ENCODE measurements at places on chromosomes 11 and 22. TPM values are rescaled to one million over a fixed set of nuclear protein-coding genes. Genes with fewer than 3 reads are reported as not detected.
A peak's percentile ranks its signal among the peaks of the same experiment; 100 is the strongest.

Gene SCN2B
- not detected for total RNA-seq

Gene CADM1
- total RNA-seq = 5.6 TPM

Gene CABP4
- 1.4 TPM for total RNA-seq

- DNase-seq = no peak
- no peaks in the 10 kb centered on the region for H3K4me1 ChIP-seq
- H3K27ac ChIP-seq = no peak overlapping the region
- H3K4me3 ChIP-seq = no peak overlapping the region
- H3K36me3 ChIP-seq = peaks cover 12% of the 10 kb centered on the region
- no peaks in the 10 kb centered on the region for H3K27me3 ChIP-seq
Observed at GRCh38 chr22:23306926-23307325, 126.6 kb downstream of the BCR start.

Gene CD6
- 414 TPM for total RNA-seq

Gene MMP10
- not detected for total RNA-seq

- H3K27me3 ChIP-seq = no peaks in the 10 kb centered on the region
- H3K36me3 ChIP-seq = no peaks in the 10 kb centered on the region
- DNase-seq = no peak
- H3K27ac ChIP-seq = no peak overlapping the region
- H3K4me3 ChIP-seq = no peak overlapping the region
Observed at GRCh38 chr11:31045335-31045734, 324.2 kb downstream of the DCDC1 start.

DNA sequence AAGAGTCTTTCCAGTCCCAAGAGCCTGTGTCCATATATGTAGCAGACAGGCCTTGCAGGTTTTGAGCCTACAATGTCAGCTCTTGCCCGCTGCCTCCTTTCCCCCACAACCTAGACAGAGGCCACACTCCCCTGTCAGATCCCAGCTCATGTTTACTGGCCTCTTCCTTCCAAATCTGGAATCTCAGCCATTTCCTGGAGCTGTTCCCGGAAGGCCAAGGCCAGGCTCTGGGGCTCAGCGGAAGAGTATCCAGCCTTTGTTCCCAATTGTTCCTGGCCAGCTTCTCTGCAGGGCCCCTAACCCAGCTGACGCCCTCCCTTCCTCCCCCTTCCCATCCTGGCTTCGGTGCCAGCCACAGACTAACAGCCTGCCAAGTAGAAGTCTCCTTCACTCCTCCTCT lies 1.0 kb upstream of the ROBO4 start:
- H3K4me3 ChIP-seq = no peak overlapping the region
- no peak overlapping the region for H3K27ac ChIP-seq
- H3K27me3 ChIP-seq = no peaks in the 10 kb centered on the region

GRCh38 chr11:17792161-17792560 lies 57.6 kb downstream of the KCNC1 start:
- DNase-seq = no peak
- no peaks in the 10 kb centered on the region for H3K4me1 ChIP-seq
- no peaks in the 10 kb centered on the region for H3K36me3 ChIP-seq
- H3K27ac ChIP-seq = no peak overlapping the region
- no peaks in the 10 kb centered on the region for H3K27me3 ChIP-seq

DNA sequence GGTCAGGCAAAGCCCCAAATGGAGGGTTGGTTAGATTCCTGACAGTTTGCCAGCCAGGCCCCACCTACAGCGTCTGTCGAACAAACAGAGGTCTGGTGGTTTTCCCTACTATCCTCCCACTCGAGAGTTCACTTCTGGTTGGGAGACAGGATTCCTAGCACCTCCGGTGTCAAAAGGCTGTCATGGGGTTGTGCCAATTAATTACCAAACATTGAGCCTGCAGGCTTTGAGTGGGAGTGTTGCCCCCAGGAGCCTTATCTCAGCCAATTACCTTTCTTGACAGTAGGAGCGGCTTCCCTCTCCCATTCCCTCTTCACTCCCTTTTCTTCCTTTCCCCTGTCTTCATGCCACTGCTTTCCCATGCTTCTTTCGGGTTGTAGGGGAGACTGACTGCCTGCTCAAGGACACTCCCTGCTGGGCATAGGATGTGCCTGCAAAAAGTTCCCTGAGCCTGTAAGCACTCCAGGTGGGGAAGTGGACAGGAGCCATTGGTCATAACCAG lies 4.7 kb upstream of the TTC36 start:
- H3K36me3 ChIP-seq = peaks cover 44% of the 10 kb centered on the region
- DNase-seq = no peak
- peaks cover 9% of the 10 kb centered on the region for H3K4me1 ChIP-seq
- no peaks in the 10 kb centered on the region for H3K27me3 ChIP-seq

DNA sequence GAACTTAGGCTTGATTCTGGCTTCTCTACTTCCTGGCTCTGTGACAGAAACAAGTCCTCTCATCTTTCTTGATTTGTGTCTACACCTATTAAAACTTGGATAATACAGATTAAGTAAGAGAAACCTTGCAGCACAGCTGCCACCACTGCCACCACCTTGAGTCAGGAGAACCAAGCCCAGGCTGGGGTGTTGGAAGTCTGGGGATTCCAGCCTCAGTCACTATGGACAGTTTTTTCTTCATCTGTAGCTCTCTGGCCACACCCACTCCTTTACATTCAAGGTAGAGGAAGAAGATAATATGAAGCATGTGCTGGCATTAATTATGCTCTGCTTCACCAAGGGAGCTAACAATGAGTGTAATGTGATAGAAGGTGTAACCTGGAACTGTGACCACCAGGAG lies 75.7 kb downstream of the RELT start:
- H3K4me3 ChIP-seq = no peak overlapping the region
- H3K27me3 ChIP-seq = no peaks in the 10 kb centered on the region
- no peaks in the 10 kb centered on the region for H3K4me1 ChIP-seq
- DNase-seq = no peak
- H3K27ac ChIP-seq = no peak overlapping the region

DNA sequence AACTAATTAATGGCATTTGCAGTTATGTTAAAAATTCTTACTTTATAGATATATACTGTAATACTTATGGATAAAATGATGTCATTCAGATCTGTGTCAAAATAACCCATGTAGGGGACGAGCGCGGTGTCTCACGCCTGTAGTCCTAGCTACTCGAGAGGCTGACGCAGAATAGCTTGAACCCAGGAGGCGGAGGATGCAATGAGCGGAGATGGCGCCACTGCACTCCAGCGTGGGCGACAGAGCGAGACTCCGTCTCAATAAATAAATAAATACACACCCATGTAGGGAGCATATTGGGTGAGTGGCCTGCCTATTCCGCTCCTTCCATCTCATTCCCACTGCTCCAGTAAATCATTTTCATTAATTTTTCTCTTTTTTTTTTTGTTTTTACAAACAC lies 7.1 kb downstream of the SNU13 start:
- H3K27ac ChIP-seq = peak overlapping the region; percentile 86
- DNase-seq = no peak
- peaks cover 13% of the 10 kb centered on the region for H3K36me3 ChIP-seq
- peaks cover 42% of the 10 kb centered on the region for H3K4me1 ChIP-seq
- H3K4me3 ChIP-seq = peak overlapping the region; percentile 57
- no peaks in the 10 kb centered on the region for H3K27me3 ChIP-seq

Gene SLC17A6
- not detected for total RNA-seq

GRCh38 chr22:38347944-38348750 lies 30.9 kb upstream of the CSNK1E start:
- H3K27ac ChIP-seq = no peak overlapping the region
- no peak overlapping the region for H3K4me3 ChIP-seq
- no peaks in the 10 kb centered on the region for H3K36me3 ChIP-seq
- no peak for DNase-seq

Gene DMC1
- total RNA-seq = 1.1 TPM

Gene SF3A1
- 279 TPM for total RNA-seq

DNA sequence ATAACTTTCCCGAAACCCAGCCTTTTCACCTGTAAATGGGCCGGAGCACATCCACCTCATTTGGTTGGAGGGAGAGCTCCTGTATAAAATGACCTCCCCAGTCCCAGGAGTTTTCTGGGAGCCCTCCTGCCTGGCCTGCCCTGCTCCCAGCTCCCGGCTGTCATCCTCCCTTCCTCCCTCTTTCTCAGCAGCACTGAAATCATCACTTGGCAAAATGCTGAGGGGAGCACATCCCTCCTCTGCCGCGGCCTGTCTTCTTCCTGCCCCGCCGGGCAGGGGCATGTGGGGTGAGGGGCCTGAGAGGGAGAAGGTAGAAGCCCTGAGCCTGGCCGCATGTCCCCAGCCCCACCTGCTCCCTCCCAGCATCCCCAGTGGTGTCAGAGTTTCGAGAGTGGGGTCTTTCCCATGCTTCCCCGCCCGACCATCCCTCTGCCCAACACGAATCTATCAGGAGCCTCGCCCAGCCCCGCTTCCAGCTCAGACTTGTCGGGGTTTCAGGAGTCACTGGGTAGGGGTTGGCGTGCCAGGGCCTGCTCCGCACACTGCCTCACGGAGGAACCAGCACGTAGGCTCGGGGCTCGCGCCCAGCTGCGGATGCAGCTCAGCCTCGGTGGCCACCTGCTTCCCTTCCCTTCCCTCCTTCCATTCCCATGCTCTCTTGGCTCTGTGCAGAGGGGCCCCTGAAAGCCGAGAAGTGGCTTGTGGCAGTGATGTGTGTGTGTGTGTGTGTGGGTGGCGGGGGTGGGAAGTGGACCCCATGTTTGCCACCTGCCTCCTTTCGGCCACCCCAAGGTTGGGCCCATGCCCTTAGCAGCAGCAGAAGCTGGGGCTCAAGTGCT lies 37.1 kb downstream of the NECTIN1 start:
- H3K27ac ChIP-seq = no peak overlapping the region
- no peak overlapping the region for H3K4me3 ChIP-seq
- no peak for DNase-seq
- no peaks in the 10 kb centered on the region for H3K36me3 ChIP-seq
- no peaks in the 10 kb centered on the region for H3K27me3 ChIP-seq

DNA sequence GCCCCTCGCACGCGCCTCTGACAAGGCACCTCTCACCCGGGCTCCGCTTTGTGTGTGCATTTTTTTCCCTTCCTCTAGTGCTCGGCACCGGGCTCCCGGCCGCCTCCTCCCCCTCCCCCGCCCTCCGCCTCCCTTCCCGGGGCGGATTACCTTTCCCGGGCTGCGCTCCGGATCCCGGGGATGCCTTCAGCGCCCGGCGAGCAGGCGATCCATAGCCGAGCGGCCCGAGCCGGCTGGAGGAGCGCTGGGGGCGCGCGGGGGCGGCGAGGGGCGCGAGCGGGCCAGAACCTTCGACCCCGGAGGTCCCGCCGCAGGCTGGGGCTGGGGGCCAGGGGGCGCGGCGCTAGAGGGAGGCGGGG lies 282 bp downstream of the MPPED2 start:
- H3K4me3 ChIP-seq = no peak overlapping the region
- H3K27me3 ChIP-seq = no peaks in the 10 kb centered on the region
- no peaks in the 10 kb centered on the region for H3K4me1 ChIP-seq
- H3K36me3 ChIP-seq = no peaks in the 10 kb centered on the region
- no peak overlapping the region for H3K27ac ChIP-seq

DNA sequence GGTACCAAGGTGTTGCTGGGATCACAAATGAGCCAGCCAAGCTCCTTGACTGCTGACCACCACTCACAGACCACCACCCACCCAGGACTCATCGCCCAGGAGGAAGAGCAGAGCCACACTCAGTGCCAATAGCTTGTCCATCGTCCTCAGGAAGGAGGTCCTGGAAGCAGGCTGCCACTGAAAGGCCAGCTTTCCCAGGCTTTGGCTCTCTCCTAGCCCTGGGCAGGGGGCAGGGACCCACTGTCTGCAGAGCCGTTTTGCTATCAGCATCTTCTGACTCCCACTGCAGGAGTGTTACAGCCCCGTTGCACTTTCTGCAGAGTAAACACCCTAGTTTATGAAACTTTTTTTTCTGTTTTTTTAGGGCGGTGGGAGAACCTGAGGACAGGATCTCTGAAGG lies 12.2 kb upstream of the ACRV1 start:
- no peak for DNase-seq
- H3K36me3 ChIP-seq = no peaks in the 10 kb centered on the region
- H3K4me3 ChIP-seq = no peak overlapping the region
- H3K27me3 ChIP-seq = no peaks in the 10 kb centered on the region
- no peak overlapping the region for H3K27ac ChIP-seq

Gene GGTLC2
- not detected for total RNA-seq

GRCh38 chr22:49779853-49780697 lies 47.6 kb downstream of the BRD1 start:
- no peaks in the 10 kb centered on the region for H3K27me3 ChIP-seq
- no peak overlapping the region for H3K4me3 ChIP-seq
- H3K4me1 ChIP-seq = peaks cover 7% of the 10 kb centered on the region
- no peak for DNase-seq
- H3K36me3 ChIP-seq = peaks cover 54% of the 10 kb centered on the region

Gene MMP1
- total RNA-seq = not detected

GRCh38 chr11:85752890-85753581 lies 57.9 kb downstream of the SYTL2 start:
- H3K4me3 ChIP-seq = peak overlapping the region; percentile 50
- DNase-seq = peak; percentile 98
- peak overlapping the region; percentile 60 for H3K27ac ChIP-seq
- H3K27me3 ChIP-seq = no peaks in the 10 kb centered on the region

Gene SESN3
- 211 TPM for total RNA-seq

Gene HEPACAM
- total RNA-seq = not detected

Gene FOLR3
- not detected for total RNA-seq

Gene KRTAP5-10
- not detected for total RNA-seq

Gene FAM227A
- 0.44 TPM for total RNA-seq

Gene ACTN3
- total RNA-seq = 0.17 TPM
